ENCODE measurements at places on chromosomes 6 and 20.

- no peak for DNase-seq
Observed at GRCh38 chr6:150719831-150720230, 120.1 kb downstream of the PLEKHG1 start.

- DNase-seq = no peak
Observed at GRCh38 chr20:58876437-58876836, 23.9 kb downstream of the GNAS start.

- no peak for DNase-seq
Observed at GRCh38 chr20:50843331-50844276, 48.7 kb downstream of the BCAS4 start.

GRCh38 chr6:142833054-142833453 is 111.9 kb downstream of the HIVEP2 start:
- no peak for DNase-seq

DNA sequence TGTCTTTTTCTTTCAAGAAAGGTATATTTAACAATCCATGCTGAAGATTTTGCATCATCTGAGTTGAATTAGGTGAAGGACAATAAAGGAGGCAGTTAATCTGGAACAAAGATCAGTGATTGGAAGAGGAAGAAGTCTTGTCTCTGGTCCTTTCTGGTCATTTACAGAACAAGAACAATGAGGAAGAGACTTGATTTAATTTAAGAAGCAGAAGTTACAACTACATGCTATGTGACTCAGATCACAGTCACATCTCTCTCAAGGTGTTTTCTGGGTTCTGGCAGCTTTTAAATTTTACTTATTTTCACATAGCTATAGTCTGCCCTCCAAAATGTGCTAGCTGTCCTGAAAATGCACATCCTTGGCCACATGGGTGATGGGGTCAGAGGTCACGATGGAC is 53.5 kb upstream of the DEK start:
- DNase-seq = no peak

DNA sequence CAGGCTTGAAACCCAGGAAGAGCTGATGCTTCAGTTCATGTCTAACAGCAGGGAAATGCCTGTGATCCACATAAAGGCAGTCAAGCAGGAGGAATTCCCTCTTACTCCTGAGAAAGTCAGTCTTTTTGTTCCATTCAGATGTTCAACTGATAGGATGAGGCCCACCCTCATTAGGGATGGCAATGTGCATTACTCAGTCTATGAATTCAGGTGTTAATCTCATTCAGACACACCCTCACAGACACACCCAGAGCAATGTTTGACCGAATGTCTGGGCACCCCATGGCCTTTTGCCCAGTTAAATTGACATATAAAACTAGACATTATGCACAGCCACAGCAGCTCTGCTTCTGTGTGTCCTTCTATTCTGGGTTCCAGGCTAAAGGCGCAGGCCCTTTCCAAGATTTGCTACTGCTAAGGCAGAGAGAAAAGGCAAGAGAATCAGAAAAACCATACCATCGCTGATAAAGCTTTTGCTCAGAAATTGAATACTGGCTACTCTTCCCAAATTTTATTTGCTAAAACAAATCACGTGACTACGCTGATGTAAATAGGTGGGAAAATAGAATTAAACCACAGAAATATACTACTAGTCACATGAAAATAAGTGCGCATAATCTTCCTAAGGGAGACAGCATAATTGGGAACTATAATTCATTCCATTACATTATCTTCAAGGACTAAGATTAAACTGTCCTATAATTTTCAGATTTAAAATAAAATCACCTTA is 625.0 kb upstream of the MAN1A1 start:
- no peak for DNase-seq

- DNase-seq = no peak
Observed at GRCh38 chr6:121521164-121521555, 85.7 kb downstream of the GJA1 start.

DNA sequence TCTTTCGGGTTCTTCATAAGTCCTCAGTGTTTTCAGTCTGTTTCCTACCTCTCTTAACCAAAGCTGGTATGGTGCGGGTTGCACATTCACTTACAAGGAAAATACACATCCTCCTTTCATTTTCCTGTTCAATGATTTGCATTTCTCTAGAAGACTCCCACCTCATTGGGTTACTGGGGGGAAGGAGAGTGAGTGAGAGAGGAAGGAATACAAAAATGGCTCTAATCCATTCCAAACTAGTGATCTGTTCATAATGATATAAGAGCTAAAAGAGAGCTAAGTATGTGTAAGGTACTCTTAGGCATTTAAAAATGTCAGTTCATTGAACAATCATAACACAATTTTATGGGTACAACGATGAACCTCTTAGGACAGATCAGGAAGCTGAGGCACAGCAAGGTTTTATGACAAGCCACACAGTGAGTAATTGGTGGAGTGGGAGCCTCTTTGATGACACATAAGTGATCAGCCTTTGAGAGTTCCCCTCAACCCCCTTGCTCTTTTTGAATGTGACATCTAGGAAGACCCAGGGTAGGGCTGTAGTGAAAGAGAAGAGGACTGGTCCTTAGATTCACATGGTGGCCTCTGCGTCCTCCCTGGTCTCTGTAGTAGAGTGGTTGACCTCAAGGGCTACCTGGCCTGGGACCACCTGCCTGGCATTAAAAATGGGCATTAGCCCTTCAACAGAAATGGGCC is 328.4 kb upstream of the SOX4 start:
- DNase-seq = no peak

- no peak for DNase-seq
Observed at GRCh38 chr6:43105538-43106222, 29.6 kb downstream of the PTK7 start.

DNA sequence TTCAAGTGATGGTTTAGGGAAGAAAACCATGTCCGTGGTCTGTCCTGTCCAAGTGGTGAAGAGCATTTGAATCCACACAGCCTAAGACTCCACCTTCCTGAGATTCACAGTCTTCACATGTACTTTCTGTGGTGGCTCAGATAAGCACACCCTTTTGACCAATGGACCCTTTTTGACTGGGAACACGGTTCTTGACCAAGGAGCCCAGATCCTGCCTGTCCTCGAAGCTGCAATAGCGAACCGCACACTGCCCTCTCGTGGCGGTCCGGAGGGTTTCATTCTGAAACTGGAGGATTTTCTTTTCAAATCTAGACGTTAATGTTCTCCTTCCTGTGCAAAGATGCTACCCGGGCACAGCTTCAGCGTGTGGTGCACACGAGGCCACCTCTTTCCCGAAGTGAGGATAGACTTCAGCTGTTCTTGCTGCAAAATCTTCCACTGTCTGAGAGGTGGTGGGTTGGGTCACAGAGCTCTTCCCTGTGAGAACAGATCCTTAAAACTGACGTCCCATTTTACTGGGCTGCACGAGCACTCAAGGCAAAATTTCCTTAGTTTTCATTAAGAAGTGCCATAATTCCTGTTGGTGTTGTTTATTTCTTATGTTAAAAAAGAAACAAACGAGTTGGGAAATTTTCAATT is 90.5 kb downstream of the SYNJ2 start:
- peak; percentile 46 for DNase-seq

GRCh38 chr6:157035546-157035945 is 258.4 kb downstream of the ARID1B start:
- DNase-seq = no peak

DNA sequence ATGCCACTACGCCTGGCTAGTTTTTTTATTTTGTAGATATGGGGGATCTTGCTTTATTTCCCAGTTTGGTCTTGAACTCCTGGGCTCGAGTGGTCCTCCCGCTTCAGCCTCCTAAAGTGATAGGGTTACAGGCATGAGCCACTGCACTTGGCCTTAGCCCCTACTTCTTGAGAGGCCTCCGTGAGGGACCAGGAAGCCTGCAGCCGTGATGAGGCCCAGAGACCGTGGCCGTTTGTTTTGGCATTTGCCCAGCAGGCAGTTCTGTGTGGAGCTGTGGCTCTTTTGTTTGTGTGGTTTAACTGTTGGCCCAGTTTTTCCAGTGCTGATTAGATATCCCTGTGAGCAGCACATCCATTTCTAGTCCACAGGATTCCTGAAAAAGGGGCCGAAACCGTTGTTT is 39.8 kb downstream of the SRSF3 start:
- no peak for DNase-seq

GRCh38 chr6:129500958-129501739 is 208.8 kb downstream of the ARHGAP18 start:
- DNase-seq = no peak

- no peak for DNase-seq
Observed at GRCh38 chr6:9437836-9438235, 977.0 kb downstream of the TFAP2A start.

DNA sequence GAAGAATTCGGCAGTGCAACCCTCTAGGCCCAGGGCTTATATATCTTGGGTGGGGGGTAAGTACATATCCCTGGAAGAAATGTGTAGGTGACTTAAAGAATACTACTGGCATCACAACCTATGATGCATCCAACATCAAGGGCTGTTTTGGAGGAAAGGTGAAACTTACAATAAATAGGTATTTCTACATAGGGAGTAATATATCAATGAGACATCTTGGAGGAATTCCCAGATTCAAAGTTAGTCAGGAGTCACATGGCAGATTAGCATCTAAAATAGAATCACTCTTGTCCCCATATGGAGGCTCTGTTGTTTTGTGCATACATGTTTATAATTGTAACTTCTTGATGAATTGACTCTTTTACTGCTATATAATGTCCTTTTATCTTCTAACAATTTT is 375.5 kb downstream of the PAX1 start:
- DNase-seq = no peak

DNA sequence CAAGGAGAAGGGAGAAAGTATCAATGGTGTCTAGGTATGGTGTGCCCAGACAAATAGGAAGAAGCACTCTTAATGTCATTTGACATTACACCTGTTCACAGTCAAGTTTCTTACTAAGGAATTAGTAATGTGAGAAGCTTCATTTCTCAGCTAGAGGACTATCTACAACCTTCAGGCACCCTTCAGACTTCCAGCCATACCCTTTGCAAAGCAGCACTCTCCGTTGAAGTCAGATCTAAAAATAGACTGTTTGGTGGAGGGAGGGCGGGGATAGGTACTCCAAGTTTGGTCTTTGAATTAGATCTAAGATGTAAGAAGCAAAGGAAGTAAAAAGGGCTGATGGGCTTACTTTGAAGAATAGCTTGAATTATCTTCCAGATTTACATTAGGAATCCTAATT is 311.1 kb downstream of the SLC35F1 start:
- no peak for DNase-seq

GRCh38 chr6:122859676-122860075 is 70.6 kb downstream of the SMPDL3A start:
- no peak for DNase-seq

DNA sequence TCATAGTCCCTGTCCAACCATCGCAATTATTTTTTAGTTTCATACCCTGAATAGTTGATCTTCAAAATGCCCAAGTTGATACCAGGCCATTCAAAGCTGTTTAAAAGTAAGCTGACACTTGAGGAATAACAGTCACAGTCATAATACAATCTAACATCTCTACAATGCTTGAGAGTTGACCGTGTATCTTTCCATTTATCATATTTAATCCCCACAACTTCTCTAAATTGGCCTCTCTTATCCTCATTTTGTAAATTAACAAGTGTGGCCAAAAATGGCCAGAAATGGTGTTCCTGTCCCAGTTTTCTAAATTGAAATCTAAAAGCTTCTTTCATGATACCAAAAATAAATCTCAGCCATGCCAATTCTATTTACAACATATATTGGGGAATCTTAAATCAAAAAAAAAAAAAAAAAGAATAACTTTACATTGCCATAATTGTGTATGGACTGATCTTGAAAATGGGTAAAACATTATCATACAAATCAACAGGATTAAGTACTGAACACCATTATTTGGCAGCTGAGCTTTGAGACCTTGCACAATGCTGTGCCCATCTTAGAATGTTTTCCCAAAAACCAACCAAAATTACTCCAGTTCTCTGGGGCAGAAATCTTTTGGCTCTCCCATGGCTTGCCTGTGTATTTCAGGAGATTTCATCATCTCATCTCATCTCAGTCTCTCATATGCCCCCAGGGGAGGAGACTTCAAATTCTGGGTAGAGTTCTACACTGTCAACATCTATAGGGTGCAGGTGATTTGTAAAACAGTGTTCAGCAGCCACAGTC is 448.7 kb upstream of the JARID2 start:
- DNase-seq = no peak

GRCh38 chr6:38634518-38634917 is 5.2 kb downstream of the BTBD9 start:
- no peak for DNase-seq

DNA sequence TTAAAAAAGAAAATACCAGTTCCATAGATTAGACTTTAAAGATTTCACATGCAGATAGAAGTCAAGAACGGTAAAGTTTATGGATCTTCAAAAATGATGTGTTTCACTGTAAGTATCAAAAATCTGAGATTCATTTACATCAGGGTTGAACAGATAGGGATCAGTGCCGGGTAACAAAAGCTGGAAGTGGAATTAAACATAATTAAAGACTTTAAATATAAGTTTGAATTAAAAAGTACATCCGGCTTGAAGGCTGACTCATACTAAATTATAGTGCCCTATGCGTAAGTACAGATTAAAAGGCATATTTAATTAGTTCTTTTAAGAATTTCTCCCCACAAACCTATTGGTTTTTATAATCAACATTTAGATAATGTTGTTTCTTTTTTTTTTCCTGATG is 312.7 kb downstream of the PRL start:
- DNase-seq = no peak

DNA sequence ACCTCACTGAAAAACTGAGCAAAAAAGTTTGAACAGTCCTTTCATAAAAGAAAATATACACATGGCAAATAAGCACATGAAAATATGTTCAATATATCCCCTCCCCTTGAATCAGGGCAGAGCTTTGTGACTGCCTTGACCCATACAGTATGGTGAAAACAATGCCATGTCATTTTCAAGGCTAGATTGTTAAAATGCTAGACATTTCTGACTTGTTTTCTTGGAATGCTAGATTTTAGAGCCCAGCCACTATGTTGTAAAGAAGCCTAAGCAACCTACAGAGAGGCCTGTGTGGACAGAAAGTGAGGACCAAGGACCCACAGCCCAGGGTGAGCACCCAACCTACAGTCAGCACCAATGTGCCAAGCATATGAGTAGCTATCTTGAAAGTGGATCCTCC is 17.1 kb upstream of the ASF1A start:
- no peak for DNase-seq

GRCh38 chr6:57013521-57013926 is 33.0 kb upstream of the KIAA1586 start:
- DNase-seq = no peak

GRCh38 chr6:43011207-43011606 is 2.5 kb downstream of the MEA1 start:
- no peak for DNase-seq

- no peak for DNase-seq
Observed at GRCh38 chr6:42394151-42394550, 57.6 kb downstream of the TRERF1 start.
